ENCODE measurements at places on chromosomes 1 and 21.

- DNase-seq = no peak
Measured at GRCh38 chr1:20742671-20743070, 10.2 kb upstream of the SH2D5 start.

GRCh38 chr1:225318706-225319575 is 108.9 kb downstream of the LBR start:
- peak; percentile 66 for DNase-seq

DNA sequence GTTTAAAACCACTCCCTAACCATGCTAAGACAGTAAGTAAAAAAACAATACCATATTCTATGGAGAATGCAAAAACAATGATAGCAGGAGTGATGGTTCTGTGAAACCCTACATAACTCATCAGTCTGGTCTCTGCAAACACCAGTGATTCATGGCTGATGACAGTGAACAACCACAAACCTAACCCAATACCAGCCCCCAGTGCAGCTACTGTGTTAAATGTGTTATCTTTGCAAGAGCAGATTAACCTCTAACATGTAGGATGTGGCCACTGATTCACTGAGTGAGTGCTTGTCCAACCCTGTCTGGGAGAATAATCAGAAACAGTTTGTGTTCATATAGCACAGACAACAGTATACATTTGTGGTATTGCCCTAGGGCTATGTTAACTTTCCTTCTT is 100.2 kb upstream of the COG2 start:
- DNase-seq = no peak

DNA sequence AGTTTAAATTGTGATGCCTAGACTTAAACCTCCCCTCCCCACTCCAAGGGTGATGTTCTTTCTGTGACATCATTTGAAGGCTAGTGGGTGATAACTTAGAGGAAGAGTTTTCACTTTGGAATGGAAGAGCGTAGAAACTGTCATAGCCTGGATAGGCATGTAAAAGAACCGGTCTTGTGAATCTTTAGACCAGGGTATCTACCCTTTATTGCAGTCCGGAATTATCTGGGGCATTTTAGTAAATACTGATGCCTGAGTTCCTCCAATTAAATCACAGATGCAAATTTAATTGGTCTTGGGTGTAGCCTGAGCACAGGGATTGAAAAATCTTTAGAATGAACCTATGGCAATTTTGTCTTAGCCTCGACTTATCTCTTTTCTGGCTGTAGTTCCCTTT is 24.7 kb downstream of the MAN1C1 start:
- no peak for DNase-seq

DNA sequence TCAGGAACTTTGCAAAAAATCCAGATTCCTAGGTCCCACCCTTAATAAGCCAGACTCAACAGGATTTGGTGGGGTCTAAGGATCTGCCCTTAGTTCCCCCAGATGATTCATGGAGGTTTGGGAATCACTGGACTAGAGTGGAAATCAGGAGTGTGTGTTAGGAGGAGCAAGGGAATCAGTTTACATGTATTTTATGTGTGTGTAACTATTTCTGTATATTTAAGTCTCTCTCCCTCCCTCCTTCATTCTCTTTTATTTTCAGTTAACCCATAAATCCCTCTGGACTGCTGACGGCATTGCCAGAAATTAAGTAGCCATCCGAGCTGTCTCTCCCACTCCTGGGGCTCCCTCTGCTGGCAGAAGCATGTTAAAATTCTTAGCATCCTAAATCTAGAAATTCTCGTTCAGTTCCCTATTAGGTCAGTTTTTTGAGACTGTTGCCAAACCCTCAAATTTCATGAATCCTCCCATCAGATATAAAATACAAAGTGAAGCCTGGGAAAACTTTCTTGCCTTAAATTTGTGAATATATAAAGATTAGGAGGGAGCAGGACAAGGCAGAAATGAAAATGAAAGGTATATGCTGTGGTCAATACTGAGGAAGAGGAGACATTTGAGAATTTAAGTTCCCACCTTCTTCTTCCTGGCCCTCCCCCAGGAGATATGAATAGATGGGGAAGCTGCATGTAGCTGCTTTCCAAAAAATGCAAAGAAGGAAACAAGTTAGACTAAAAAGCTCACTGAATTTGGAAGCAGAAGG is 11.7 kb upstream of the HSD11B1 start:
- peak; percentile 64 for DNase-seq

DNA sequence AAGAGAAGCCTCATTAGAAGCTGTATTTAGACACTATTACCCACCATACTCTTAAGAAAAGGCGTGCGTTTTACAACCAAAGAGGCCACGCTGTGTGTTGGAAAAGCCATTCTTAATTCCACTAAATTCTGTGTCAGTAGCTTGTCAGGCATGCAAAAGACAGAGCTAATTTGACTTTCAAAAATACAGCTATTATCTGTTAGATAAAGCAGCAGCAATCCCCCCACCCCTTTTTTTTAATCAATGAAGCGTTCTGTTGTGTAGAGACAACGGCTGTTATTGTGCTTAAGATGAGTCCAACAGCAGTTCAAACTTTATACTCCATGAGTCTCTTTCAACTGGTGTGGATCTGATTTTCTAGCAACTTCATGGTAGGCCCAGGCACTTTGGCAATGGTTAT is 43.5 kb downstream of the PLA2G4A start:
- no peak for DNase-seq

DNA sequence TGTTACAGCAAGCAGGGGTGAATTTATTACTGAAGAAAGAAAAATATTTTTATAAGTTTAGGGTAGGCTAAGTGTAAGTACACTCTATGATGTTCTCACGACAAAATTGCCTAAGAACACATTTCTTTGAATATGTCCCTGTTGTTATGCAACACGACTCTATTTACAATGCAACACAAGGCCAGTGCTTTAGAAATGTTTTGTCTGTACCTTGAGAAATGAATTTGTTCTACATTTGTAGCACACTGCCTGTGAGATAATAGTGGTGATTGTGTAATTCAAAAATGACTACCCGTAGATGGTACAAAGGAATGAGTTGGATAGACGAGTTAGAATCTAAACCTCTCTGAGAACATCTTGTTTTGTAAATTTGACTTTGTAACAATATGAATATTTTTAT is 63.7 kb upstream of the IGSF5 start:
- no peak for DNase-seq
